ENCODE measurements at places on chromosomes 7 and 10.

DNA sequence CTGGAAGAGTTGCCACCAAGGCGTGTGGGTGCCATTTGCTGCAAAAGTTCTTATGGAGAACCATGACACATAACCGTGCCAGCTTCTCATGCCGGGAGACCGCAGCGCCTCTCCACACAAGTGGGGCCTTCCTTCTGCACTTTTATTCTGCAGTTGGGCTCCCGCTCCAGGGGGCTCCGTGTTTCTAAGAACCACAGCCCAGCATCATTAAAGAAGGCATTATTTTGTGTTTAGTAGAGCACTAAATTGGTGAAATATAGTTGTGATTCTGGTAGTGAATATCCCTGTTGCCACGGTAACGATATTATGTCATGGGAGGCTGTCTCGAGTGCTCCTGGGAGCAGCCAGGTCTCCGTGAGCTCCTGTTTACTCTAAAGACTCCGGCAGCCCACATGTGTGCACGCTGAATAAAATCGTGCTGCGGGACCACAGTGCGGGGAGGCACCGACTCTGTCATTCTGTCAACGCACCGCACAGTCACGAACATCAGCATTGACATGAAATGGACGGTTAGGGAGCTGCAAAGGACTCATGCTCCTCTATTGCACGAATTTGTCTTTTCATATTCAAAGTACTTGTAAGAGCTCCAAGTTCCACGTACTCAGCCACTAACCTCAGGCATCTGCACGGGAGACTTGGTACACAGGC, 68.8 kb upstream of the PITRM1 start:
- no peak for DNase-seq

DNA sequence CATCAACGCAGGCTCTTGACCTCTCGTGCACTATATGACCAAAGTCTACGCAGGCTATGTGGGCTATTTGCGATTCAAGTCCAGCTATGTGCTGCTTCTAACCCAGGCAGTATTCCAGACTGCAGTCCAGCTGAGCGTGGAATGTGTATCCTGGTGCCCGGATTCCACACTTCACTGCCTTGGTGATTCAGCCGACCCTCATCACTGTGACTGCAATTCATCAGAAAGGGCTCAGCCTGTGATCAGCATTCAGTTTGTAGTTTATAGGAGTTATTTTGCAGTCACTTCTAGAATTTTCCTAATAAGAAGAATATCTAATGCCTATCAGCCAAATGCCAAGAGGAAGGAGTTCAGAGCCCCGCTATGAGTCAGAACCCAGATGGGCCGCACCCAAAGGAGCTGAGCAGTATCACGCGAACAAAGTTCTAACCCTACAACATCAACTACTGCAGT, 119.8 kb upstream of the LANCL2 start:
- DNase-seq: peak; percentile 41

GRCh38 chr7:50262446-50262845, 42.1 kb upstream of the IKZF1 start:
- no peak for DNase-seq

- no peak for DNase-seq
Measured at GRCh38 chr7:136326045-136326609, 349.0 kb upstream of the MTPN start.

DNA sequence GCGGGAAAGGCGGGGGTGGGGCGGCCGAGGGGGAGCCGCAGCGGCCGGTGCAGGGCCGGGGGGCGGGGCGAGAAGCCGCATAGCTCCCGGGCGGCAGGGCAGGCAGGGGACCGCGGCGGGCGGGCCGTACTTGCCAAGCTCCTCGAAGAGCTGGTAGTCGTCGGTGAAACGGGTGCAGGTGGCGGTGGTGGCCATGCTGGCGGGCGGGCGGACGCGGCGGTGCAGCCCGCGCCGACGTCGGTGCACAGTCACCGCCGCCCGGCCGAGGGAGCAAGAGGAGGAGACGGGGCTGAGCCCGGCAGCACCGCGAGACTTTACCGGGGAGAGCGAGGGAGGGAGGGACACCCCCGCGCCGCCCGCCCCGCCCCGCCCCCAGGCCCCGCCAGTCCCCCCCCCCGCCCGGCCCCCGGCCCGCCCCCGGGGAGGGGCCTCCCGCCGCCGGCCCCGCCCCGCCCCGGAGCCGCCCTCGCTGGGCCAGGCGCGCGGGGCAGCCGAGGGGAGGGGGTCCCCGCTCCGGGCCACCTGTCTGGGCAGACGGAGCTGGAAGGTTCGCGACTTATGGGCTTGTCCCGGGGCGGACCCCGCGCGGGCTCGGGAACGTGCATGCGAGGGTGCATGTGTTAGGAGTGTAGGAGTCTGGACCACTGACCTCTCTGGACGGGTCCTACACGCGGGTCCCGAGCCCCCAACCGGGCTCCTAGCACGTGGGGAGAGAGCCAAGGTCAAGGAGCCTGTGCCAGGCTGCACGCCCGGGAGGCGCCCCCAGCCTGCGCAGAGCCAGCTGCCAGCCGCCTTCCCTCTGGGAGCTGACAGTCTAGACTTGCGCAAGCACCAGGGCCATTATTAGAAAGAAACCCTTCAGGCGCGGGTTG, at the start of gene CAMK2G:
CAMK2G (minus strand) TSS at position 289 of the 872 bp plus-strand sequence; CDS start at position 195, 94 bp downstream.
- peak; percentile 71 for DNase-seq

DNA sequence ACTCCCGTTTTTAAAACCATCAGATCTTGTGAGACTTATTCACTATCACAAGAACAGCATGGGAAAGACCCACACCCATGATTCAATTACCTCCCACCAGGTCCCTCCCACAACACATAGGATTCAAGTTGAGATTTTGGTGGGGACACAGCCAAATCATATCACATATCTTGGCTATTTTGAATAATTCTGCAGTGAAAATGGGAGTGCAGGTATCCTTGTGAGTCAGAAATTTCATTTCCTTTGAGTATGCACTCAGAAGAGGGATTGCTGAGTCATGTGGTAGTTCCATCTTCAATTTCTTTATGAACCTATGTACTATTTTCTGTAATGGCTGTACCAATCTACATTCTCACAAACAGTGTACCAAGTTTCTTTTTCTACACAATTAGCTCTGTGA, 125.8 kb downstream of the ANKRD7 start:
- peak; percentile 27 for DNase-seq

DNA sequence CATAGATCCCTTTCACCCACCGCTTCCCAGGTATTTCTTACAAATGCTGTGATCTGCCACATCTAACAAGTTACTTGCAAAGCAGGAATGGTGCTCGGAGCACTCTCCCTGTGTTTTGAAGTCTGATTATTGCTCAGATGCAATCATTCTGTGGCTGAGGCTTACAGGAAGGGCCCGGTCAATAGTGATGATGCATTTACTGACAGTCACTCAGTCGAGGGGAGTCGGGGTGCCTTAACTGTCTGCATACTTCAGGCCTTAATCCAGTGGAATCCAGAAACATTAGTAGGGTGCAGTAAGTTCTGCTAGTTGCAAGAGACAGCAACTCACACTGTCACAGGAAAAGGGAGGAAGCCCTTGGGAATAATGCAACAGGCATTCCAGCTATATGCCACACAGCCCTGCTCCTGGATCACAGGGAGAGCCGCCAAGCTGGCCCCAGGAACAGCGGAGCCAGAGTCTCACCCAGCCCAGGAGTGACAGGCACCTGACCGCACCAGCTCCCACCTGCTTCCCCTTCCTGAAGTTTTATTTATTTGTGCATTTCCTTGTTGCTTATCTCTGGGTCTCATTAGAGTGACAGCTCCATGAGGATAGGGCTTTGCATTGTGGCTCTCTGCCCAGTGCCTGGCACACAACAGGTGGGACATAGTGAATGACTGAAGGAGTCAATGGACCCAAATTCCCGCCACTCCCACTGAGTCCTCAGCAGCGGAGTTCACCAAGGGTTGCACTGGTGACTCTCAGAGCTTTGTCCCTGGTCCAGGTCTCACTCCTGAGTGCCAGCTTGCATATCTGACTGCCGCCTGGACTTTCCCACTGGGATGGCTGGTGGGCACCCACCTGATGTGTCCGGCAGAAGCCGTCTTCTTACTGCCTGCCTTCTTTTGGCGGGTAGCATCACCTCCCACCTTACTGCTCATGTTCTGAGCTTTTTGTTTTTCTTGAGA, 212.5 kb upstream of the SH2B2 start:
- no peak for DNase-seq

GRCh38 chr10:101301111-101301731, 52.7 kb upstream of the BTRC start:
- peak; percentile 44 for DNase-seq

GRCh38 chr7:117399820-117400422, 27.4 kb downstream of the ASZ1 start:
- peak; percentile 6 for DNase-seq

DNA sequence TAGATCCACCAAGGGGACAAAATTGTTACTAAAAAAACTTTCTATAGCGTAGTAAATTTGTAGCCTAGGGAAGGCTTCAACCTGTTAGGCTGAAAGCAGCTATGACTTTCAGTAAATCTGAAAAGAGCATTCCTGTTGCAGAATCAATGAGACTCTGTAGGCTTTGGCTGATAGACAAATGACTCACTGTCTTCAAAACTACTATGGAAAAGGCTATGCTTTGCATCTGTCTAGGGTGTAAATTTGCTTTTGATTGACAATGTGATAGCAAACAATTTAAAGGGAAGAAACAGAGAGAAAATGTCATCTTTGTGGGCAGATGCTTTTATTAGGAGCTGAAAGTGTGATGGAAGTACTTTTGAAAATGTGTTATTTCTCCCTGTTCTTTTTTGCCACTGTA, 60.6 kb downstream of the ARL5B start:
- DNase-seq: no peak

GRCh38 chr7:24152356-24152755, 131.6 kb upstream of the NPY start:
- DNase-seq: peak; percentile 52

All from HT1080 (cell line).